ENCODE measurements at places on chromosomes 1 and 21.

DNA sequence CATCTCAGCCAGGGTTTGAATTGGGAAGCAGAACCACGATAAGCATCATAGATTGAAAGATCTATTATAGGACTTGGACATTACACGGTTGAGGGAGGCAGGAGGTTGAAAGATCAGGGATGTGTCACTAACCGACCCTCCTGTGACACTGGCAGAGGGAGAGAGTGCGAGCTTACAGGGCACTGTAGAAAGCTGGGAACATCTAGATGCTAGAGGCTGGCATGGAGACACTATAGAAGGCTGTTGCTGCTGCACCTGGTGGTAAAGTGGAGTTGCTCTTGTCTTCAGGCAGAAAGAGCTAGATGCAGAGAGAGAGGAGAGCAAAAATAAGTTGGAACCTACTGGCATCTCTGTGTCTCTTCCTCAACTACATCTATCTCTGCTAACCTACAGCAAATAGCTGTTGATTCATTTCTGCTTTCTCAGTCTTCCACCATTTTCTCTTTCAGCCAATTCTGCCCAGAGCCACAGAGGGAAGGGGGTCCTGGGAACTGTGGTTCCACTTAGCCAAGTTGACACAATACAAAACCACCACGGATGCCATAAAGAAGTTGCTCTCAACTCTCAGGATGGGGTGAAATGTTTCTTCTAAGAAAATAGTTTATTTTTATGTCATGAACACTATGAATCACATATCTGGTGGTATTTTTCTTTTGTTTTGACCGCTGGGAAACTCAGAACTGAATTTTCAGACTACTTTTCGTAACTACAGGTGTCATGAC is 155.9 kb downstream of the ZNF281 start:
- DNase-seq: no peak

DNA sequence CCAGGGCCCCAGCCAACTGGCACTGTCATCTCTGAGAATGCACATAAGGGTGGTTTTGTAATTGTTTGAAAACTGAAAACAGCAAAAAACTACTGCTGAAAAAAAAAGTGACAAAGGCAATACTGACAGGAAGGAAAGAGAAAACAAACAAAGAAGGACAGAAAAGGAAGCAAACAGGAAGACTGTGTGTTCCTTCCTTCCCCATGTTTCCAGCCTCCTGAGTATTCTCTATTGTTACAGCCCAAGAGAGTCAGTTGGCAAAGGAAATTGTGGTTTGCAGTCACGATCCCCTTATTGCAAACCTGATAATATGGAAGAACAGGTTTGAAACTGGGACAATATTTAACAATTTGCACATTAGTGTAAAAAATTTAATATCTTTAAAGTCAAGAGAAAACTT is 1177.6 kb downstream of the PLA2G4A start:
- no peak for DNase-seq

GRCh38 chr1:163176797-163177196 is 25.9 kb downstream of the RGS5 start:
- DNase-seq: no peak

DNA sequence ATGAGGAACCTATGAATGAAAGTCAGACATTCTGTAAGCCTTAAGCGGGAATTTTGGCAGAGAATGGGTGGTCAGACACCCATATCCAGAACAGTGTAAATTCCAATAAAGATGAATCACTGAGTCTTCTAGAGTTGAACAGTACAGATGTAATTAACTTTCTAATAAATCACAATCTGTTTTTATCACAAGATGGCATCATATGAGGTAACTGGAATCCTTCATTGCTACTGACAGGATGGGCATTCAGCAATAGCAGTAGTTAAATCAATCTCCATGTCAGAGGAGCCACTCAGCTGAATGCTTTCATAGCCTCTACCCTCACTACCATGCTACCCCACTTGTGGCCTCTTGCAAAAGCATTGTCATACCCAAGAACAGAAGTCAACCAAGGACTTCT is 690.3 kb downstream of the AMY1C start:
- DNase-seq: no peak

DNA sequence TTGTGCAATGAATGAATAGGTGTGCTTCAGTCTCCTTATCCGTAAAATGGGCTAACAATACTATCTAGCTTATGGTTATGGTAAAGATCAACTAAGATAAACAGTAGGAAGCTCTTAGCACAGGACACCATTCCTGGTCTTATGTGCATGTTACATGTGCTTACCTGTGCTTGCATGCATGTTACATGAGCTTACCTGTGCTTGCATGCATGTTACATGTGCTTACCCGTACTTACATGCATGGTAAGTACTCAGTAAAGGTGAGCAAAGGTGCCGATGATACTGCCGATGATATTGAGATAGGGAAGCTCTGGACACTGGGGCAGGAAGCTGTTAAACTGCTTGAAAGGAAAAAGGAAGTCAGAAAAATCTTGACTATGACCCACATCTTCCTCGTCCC is 211.0 kb upstream of the USP24 start:
- no peak for DNase-seq

DNA sequence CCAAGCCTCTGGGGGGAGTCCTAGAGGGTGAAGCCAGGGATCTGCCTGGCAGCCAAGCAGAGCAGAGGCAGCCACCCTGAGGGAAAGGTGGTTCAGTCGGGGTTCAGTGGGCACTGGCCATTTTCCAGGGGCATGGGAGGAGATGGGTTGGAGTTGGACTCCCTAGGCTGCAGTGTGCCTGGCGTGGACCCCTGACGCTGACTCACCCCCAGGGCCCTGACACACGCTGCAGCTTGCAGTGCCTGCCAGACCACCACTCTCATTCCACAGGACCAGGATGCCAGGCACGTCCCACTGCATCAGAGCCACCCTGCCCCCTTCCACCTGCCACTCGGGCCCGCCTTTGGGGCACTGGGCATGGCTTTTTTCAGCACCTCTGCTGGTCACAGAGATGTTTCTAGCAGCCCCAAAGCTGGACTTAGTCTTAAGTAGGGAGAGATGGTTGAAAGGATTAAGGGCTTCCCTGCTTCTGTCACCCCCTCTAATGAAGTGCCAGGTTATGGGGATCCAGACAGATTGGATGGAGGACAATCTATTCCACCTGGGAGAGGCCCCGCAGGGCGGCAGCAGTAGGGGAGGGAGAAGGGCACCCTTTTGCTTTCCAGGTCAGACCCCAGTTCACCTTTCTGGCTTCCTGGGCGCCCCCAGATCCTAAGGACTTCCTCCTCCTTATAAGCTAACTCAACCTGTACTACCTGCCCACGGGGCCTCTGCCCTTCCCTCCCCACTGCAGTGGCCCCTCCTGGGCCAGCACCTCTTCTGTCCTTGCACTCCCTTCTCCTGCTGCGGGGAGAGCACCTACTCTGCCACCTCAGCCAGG is 1.6 kb downstream of the SYT2 start:
- no peak for DNase-seq

DNA sequence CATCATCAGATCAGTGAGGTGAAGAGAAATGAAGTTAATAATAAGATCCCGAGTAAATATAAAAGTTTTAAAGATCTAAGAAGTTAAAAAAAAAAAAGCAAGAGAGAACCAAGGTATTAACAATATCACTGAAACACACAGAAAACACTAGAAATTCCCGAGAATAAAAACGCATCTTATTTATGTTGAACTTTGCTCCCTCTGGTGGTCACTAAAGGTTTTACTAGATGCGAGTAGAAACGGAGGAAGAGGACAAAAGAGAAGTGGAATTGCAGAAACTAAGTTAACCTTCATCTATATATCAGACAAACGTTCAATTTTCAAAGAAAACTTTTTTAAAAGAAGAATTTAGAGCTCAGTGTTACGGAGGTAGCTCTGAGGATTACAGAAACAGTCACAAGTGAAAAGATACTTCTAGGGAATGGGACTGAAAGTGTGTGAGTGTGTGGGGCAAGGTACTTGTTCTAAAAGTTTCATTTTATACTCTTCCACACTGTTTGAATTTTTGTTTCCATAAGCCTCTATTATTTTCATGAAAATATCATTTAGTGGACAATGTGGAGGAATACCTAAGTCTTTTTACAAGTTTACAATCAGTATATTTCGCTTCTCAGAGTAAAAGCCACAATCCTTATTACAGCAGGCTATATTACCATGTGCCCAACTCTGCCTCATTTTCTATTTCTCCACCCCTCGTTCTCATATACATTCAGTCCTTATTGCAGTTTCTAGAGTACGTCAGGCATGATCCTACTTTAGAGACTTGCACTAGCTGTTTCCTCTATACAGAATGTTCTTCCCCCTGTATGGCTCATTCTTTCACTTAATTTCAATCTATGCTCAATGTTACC is 19.7 kb downstream of the ACBD6 start:
- peak; percentile 6 for DNase-seq

- DNase-seq: peak; percentile 26
These were observed 3.3 kb downstream of the CSRP1 start for GRCh38 chr1:201503397-201504176.

DNA sequence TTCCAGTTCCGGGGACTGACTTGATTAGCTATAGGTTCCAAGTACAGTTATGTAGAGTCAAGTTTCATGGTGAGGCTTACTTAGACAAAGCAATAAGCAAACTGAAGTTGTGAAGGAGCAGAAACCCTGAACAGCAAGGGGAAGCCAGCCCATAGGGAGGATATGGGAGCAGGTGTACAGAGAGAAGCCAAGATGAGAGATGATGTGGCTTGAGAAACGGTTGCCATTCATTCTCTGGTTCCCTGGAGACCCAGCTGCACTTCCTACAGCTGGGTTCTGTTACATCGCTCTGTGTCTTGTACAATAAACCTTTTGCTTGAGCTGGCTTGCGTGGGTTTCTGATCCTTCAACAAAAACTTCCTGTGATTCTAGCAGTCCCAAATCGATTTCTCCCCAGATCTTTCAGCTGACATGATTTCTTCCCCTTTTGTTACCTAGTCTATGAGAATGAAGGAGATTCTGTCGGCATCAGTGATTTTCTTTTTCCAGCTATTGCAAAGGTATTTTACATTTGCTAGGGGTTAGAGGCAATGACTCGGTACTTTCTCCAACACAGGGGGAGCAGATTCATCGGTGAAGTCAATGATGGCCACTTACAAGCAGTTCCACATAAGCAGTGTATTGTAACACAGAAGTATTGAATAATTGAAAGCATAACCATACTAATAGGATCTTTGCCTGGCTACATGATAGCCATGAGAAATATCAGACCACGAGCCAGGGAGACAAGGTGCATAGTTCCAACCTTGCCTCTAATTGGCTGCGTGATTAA is 67.3 kb downstream of the URB2 start:
- no peak for DNase-seq
